ENCODE measurements at places on chromosomes 7 and 10.

- DNase-seq, result no peak
These were observed 68.7 kb downstream of the AFAP1L2 start for GRCh38 chr10:114335614-114336013.

DNA sequence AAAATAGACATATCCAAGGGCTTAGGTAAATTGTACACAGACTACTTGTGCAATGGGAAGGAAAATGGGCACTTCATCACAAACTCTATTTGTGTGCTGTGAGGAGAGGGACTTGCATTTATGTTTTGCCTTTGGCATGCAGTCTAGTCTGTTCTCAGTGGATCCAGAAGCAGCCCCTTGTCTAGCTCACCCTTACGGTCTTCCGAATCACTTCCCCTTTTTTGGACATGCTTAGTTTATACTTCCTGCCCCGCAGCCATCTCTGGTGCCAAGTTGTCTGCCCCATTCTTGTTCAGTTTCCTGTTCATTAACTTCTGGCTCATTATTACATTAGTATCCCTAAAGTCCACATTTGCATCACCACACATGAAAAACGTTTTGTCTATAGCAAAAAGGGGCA, 161.6 kb downstream of the NRCAM start:
- no peak for DNase-seq

DNA sequence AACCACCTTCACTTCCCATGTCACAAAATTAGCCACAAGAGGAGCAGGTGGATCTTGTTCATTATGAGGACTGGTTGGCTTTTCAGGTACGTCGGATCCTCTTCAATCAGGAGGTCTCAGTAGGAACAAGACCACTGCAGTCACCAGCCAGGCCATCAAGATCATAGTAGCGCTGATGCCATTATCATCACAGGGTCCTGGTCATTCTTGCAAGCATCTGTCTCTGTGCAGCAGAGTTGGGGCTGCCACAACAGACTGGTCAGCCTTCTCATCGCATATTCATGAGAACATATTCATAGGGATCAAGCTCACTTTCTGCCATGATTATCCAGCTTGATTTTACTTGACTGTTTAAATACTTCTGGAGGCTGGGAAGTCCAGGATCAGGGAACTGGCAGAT, 67.1 kb downstream of the ADCYAP1R1 start:
- DNase-seq, result no peak

DNA sequence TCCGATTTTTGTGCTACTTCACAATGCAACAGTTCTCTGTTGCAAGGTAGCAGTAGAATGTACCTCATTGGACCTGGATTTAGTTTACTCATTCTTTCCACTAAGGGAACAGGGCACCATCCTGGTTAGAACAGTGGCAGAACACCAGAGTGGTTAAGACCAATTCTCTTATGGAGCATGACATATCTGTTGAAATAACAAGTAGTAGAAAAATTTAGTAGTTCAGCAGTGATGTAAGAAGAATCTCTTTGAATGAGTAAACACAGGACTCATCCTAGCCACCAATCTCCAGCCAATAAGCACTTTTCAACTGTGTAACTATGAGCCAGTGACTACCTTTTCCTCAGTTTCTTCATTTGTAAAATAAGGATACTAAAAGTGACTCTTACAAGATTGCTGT, 2.4 kb downstream of the ANKRD22 start:
- no peak for DNase-seq

- no peak for DNase-seq
These were observed 76.0 kb upstream of the AGBL3 start for GRCh38 chr7:134910214-134910890.

GRCh38 chr10:84047258-84048010, 91.9 kb upstream of the GHITM start:
- no peak for DNase-seq

- no peak for DNase-seq
These were observed 768 bp downstream of the CHCHD2 start for GRCh38 chr7:56105508-56105907.

- no peak for DNase-seq
These were observed 435.6 kb upstream of the FOXK1 start for GRCh38 chr7:4246536-4246935.

All from HTR-8/SVneo (cell line).